ENCODE measurements at places on chromosomes 2 and 18. TPM values are rescaled to one million over a fixed set of nuclear protein-coding genes. Genes with fewer than 3 reads are reported as not detected.

The NETO1 gene
- 3.6 TPM for total RNA-seq

The CNRIP1 gene
- 6.9 TPM for total RNA-seq

The ACMSD gene
- total RNA-seq, result not detected

The SP9 gene
- total RNA-seq, result not detected

The RBM44 gene
- 0.67 TPM for total RNA-seq

The DNER gene
- total RNA-seq, result 0.04 TPM

The OLA1 gene
- total RNA-seq, result 91.4 TPM

The TUBA4B gene
- total RNA-seq, result not detected

The MATN3 gene
- 1.3 TPM for total RNA-seq

The NIFK gene
- total RNA-seq, result 20.4 TPM

The CCDC148 gene
- 0.78 TPM for total RNA-seq

The FNDC4 gene
- 53.4 TPM for total RNA-seq

The ANO7 gene
- total RNA-seq, result 2.8 TPM

Data from cardiac muscle cell (in vitro differentiated cells and primary cell).